HT-29 (cell line): ENCODE measurements at places on chromosomes 2 and 18. TPM values are rescaled to one million over a fixed set of nuclear protein-coding genes. Genes with fewer than 3 reads are reported as not detected.
A peak's percentile ranks its signal among the peaks of the same experiment; 100 is the strongest.

MDH1B gene
- 0.44 TPM in 1 of 2 replicates, not detected in the other for total RNA-seq

LRRC30 gene
- not detected in 2 replicates for total RNA-seq

GRCh38 chr2:11155381-11156035, at the start of gene SLC66A3:
Gene SLC66A3 (plus strand): TSS chr2:11155467. CDS start chr2:11155547, 80 bp downstream.
- peak; percentile 87 for DNase-seq

GRCh38 chr18:64294967-64295366, 146.1 kb upstream of the LINC00305 start:
- DNase-seq = no peak

DNA sequence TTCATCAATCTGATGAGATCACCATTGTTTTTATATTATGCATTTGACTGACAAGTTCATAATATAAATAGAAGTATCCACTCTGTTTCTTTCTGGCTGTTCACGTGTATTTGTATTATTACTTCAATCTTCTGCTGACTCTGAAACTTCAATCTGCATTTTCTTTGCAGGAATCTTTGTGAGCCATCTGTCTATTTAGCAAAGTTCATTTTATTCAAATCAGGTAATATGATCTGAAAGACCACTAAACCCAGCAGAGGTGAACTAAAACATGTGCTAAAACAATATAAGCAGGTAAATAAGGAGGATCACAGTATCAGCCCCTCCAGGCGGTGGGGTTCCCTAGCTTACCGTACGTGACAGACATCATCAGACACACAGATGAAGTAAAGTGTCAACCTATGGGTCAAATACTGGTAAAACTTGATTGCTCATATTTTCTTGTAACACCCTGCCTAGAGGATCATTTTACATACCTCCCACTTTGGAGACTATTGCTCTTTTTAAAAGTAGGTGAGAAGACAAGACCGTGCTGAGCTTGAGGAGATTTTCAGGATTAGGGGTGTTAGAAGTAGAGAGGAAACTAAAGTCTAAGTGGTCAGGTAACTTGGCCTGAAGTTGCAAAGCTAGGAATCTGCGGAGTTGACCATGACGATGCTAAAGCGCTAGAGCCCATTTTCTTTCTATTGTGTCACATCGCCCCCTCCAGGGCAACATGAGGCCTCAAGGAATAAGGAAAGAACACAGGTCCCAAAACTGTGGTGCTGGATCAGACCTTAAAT, 9.0 kb downstream of the DTNB start:
- DNase-seq = peak; percentile 86

DNA sequence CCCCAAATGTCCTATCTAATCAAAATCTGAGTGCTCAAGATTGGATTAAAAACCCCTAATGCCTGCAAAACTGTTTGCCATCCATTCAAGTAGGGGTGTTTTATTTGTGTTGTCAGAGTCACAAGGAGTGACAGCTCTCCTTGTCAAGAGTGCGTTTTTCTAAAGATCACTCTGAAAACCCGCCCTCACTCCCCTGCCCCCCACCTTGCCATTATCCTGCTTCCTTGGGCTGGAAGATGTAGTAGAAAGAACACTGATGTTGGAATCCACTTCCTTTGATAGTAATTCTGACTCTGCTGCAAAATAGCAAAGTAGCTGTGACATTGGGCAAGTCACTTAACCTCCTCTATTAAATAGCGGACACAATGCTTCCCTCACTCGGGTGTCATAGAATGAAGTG, 155.6 kb downstream of the TSN start:
- DNase-seq = no peak

GRCh38 chr2:44748-45341, 1.5 kb downstream of the FAM110C start:
- DNase-seq = peak; percentile 85
